Liver (tissue), 10 donors: ENCODE measurements at places on chromosomes 4 and X. TPM values are rescaled to one million over a fixed set of nuclear protein-coding genes. Genes with fewer than 3 reads are reported as not detected.

TMLHE gene
- 21.3 TPM for total RNA-seq

DNA sequence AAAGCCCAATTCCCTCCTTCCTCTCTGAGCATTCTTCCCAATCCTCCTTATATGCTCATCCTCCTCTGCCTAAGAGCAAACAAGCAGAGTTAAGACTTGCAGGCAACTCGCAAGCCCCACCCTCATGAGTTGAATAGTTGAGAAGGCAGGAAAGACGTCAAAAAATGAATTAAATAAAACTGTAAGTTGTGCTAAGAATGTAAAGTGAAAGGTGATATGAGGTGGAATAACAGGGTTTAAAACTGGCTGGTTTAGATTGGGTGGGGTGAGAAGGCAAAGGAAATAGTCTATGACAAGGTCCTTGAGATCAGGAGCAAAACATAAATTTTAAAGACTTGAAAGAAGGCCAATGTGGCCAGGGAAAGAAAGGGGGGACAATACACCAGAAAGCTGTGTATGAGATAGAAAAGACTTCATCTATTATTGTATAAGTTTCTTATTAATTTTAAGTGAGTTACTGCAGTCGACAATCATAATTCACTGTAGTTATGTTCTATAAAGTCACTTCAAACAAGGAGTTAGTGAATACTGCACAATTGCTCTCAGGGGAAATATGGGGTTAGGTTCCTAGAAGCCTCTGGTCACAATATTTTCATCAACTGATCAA lies 124.9 kb downstream of the RELL1 start:
- DNase-seq, result no peak

GRCh38 chrX:130803537-130803936 lies 99.5 kb downstream of the ENOX2 start:
- DNase-seq, result no peak

DNA sequence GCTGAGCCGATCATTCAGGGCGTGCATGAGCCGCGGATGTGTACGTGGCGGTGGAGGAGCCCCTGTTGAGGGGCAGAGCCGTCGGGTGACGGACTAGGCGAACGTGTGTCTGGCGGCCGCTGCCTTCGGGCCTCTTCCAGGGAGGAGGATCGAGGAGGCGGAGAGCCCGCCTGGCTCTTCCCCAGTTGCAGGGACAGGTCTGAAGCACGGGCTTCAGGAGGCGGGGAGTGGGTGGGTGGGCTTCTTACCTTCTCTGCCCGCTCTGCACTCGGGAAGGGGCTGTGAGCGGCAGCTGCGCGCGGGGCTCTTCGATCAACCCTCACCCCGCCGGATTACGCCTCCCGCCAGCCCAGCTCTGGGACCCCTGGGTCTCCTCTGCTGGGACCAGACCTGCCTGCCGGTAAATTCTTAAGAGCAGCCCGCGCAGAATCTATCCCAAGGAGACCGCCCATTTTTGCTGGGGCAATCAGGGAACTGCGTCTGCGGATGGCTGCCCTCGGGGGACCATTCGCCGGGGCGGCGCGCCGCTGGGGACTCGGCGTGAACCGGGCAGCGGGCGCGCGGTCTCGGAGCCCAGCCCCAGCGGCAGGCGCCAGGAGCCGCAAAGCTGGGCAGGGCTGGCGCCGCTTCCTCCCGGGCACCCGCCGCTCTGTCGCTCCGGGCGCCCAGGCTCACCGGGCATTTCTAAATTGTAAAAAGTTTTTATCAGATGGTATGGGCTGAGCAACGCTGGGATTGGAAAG lies 4.9 kb downstream of the PLAC8 start:
- DNase-seq, result no peak

DNA sequence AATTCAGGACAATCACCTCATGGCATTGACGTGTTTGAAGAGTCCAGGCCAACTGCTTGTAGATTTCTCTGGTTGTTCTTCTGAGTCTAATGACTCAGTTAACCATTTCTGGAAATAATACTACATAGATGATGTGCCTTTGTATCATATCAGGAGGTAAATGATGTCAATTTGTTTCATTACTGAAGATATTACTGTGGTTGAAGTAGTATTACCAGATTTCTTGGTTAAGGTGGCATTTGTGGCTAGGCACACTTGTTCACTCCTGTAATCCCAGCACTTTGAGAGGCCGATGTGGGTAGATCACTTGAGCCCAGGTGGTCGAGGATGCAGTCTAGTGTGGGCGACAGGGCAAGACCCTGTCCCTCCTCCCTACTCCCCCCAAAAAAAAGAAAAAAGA lies 15.7 kb downstream of the RPL9 start:
- no peak for DNase-seq

SPP1 gene
- total RNA-seq, result 25.9 TPM

KLHL4 gene
- total RNA-seq, result 0.70 TPM

- no peak for DNase-seq
These were observed 284.2 kb downstream of the KCNIP4 start for GRCh38 chr4:21664355-21664754.

TREX2 gene
- 1.2 TPM for total RNA-seq

DNA sequence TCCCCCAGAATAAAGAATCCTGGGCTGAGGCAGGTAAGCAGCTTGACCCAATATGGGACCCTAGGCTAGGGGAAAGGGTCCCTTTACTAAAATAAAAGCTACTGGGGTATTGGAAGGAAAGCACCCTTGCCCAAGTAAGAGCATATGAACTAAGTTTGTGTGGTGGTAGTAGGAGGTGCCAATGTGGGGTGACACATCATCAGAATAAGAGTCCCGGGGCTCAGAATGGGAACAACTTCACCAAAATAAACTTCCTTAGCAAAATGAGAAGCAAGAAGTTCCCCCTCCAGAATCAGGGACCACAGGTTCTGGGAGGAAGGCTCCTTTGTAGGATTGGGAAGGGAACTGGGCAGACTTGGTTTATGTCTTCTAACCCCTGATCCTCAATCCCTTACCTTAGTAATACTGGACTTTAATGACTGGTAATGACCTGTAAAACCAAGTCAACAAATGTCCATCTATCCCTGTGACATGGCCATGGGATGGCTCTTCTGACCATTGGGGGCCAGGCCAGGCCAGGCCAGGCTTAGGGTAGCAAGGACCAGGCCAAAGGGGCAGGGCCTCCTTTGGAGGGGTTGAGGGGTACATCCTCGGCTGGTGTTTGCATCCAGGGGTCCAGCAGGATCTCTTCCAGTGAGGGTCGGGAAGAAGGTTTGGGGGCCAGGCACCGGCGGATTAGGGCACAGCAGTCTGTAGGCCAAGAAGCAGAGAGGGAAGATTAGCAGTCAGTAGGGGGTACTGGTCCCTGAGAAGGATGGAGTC lies 2.3 kb upstream of the SLC35A2 start:
- DNase-seq, result no peak

- DNase-seq, result no peak
These were observed 28.4 kb downstream of the DDX60L start for GRCh38 chr4:168451744-168452390.

RPL10 gene
- 1,323 TPM for total RNA-seq

CFI gene
- total RNA-seq, result 232 TPM

GRCh38 chr4:40613456-40613855 lies 16.2 kb downstream of the RBM47 start:
- DNase-seq, result no peak

HHIP gene
- total RNA-seq, result 9.7 TPM

RADX gene
- 2.3 TPM for total RNA-seq

- DNase-seq, result no peak
These were observed 2.5 kb downstream of the GALNT7 start for GRCh38 chr4:173171098-173171497.

PPBP gene
- total RNA-seq, result 0.67 TPM

DNA sequence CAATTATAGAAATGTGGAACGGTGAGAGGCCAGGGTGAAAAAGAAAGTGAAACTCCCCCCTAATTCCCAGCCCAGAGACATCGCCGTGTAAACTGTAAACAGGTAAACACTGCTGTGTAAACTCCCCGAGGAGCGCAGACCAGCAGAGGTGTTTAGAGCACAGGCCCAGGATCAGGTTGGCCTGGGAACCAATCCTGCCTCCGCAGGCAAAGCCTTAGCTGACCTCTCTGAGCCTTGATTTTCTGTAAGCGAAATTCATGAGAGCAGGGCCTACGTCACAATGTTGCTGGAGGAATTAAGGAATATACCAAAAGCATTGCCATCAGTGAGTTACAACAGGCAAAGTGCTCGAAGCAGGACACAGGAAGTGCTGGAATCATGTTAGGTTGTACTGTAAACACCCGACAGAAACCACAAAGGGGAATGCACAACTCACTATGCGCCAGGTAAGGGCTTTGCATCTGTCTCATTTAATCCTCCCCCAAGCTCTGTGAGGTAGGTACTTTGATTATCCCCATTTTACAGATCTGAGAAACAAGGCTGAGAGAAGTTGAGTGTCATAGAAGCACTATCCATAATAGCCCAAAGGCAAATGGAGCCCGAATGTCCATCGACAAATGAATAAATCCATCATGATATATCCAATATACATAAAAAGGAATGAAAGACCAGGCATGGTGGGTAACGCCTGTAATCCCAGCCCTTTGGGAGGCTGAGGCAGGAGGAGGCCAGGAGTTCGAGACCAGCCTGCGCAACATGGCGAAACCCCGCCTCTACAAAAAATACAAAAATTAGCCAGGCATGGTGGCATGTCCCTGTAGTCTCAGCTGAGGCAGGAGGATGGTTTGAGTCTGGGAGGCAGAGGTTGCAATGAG lies 30.7 kb upstream of the KIAA0232 start:
- DNase-seq, result peak; percentile 32

MOSPD2 gene
- total RNA-seq, result 9.1 TPM

DNA sequence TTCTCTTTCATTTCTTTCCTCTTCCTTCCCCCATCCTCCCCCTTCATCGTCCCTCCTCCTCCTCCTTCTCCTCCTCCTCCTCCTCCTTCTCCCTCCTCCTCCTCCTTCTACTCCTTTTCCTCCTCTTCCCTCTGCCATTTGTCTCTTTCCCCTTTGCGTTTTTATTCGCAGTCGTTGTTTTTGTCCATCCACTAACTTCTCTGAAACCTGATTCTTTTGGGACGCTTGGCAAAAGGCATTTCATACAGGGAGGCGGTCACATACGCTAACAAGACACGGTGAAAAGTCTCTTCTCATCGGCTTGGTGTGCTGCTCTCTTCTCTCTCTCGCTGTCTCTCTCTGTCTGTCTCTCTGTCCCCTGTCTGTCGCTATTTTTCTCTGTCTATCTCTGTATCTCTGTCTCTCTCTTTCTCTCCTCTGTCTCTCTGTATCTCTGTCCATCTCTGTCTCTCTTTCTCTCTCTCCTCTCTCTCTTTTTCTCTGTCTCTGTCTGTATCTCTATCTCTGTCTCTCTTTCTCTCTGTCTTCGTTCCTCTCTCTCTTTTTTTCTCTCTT lies 5.4 kb upstream of the SHOX start:
- no peak for DNase-seq

PRDM8 gene
- total RNA-seq, result 0.05 TPM

PJA1 gene
- total RNA-seq, result 4.6 TPM

- no peak for DNase-seq
These were observed 161.9 kb downstream of the RELL1 start for GRCh38 chr4:37524267-37524666.

GRCh38 chr4:19913650-19914049 lies 338.1 kb upstream of the SLIT2 start:
- no peak for DNase-seq

PRRG1 gene
- 6.6 TPM for total RNA-seq

FSTL5 gene
- total RNA-seq, result 0.08 TPM

MTMR8 gene
- total RNA-seq, result 1.3 TPM

DNA sequence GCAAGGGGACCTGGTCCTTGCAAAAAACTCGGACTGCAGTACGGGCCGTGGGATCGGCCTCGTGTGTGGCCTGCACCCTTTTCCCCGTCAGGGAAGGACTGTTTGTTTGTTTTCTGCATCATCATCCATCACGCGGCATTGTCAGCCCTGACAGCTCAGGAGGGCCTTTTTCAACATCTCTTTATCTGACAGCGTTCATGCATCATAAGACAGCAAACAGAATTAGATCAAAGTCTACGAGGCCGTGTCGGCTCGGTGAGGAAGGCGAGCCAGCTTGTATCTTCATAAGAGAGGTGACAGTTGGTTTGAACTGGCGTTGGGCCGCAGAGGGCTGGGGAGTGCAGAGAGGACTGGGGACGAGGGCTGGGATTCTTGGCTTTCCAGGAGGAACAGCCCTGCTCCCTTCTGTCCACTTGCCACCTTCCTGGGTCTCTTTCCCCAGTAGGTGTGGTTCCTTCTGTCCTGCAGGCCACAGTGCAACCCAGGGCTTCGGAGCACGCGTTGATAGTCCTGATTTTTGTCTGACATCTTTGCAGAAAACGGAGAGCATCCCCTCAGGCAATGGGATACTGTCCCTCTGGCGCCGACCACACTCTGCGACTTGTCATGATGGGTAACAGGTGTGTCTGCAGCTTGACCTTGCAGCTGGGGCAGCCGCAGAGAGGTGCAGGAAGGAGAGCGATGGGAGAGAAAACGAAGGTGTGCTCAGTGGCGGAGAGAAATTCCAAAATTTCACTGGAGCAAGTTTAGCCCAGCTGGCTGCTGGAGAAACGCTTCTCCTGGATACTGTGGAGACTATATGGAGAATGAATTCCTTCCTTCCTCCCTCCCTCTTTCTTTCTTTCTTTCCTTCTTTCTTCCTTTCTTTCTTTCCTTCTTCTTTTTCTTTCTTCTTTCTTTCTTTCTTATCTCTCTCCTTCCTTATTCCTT lies 104.0 kb upstream of the SHOX start:
- DNase-seq, result no peak

CT45A3 gene
- total RNA-seq, result not detected

TMPRSS11B gene
- not detected for total RNA-seq

GRCh38 chrX:2516623-2517022 lies 15.8 kb upstream of the DHRSX start:
- no peak for DNase-seq

DNA sequence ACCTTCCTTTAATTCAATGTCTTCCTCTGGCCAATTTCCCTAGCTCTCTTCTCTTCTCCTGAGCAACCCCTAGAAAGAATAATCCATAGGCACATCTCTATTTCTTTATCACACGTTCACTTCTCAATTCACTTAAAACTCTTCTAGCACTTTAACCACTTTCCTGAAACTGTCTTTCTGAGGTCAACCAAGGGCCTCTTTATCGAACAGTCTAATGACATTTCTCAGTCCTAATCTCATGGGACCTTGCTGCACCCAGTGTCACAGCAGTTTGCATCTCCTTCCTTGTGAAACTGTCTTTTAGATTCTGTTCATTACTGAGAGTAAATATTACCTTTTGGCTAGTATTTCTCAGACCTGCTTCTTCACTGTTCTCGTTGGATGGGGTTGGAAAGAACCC lies 285.3 kb upstream of the RASGEF1B start:
- DNase-seq, result no peak

DNA sequence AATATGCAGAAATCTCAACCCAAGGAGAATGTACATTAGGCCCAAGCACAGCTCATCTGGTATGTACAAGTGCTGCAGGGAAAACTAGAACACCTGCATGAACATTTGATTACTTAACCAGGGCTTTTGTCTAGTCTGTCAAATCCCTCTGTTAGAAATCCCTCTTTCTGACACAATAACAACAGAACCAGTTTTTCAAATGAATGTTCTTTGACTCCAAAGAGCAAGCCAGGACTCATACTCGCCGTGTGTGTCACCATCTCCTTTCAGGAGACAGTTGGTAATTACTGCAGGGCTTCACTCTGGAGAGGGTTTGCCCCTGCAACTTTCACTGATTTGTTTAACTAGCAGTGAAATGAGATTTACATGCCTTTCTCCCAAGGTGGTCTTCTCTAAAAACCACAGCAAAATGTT lies 143.0 kb upstream of the FAM241A start:
- DNase-seq, result no peak

- peak; percentile 41 for DNase-seq
These were observed 1.2 kb downstream of the SLC39A8 start for GRCh38 chr4:102343964-102344519.

NSUN7 gene
- total RNA-seq, result 2.1 TPM

ZNF157 gene
- total RNA-seq, result not detected

SLC10A4 gene
- 0.08 TPM for total RNA-seq
